ENCODE measurements at places on chromosomes 11 and 22. TPM values are rescaled to one million over a fixed set of nuclear protein-coding genes. Genes with fewer than 3 reads are reported as not detected.
A peak's percentile ranks its signal among the peaks of the same experiment; 100 is the strongest.

- H3K4me1 ChIP-seq: peaks cover 10% of the 10 kb centered on the region
- no peaks in the 10 kb centered on the region for H3K36me3 ChIP-seq
These were observed 5.5 kb upstream of the PATL1 start for GRCh38 chr11:59674291-59674690.

- H3K27ac ChIP-seq: no peak overlapping the region
- no peaks in the 10 kb centered on the region for H3K4me1 ChIP-seq
- no peak overlapping the region for H3K4me3 ChIP-seq
- no peaks in the 10 kb centered on the region for H3K36me3 ChIP-seq
- H3K27me3 ChIP-seq: no peaks in the 10 kb centered on the region
These were observed 23.0 kb downstream of the MYO18B start for GRCh38 chr22:25765016-25765367.

- H3K36me3 ChIP-seq: no peaks in the 10 kb centered on the region
- H3K27me3 ChIP-seq: no peaks in the 10 kb centered on the region
- H3K27ac ChIP-seq: no peak overlapping the region
- no peak overlapping the region for H3K4me3 ChIP-seq
- H3K4me1 ChIP-seq: no peaks in the 10 kb centered on the region
- no peak for DNase-seq
These were observed 576.9 kb upstream of the ANO5 start for GRCh38 chr11:21615955-21616371.

GRCh38 chr11:129723761-129724162 is 91.9 kb upstream of the TMEM45B start:
- no peaks in the 10 kb centered on the region for H3K27me3 ChIP-seq
- no peak overlapping the region for H3K4me3 ChIP-seq
- no peaks in the 10 kb centered on the region for H3K4me1 ChIP-seq
- H3K36me3 ChIP-seq: no peaks in the 10 kb centered on the region
- H3K27ac ChIP-seq: no peak overlapping the region

DNA sequence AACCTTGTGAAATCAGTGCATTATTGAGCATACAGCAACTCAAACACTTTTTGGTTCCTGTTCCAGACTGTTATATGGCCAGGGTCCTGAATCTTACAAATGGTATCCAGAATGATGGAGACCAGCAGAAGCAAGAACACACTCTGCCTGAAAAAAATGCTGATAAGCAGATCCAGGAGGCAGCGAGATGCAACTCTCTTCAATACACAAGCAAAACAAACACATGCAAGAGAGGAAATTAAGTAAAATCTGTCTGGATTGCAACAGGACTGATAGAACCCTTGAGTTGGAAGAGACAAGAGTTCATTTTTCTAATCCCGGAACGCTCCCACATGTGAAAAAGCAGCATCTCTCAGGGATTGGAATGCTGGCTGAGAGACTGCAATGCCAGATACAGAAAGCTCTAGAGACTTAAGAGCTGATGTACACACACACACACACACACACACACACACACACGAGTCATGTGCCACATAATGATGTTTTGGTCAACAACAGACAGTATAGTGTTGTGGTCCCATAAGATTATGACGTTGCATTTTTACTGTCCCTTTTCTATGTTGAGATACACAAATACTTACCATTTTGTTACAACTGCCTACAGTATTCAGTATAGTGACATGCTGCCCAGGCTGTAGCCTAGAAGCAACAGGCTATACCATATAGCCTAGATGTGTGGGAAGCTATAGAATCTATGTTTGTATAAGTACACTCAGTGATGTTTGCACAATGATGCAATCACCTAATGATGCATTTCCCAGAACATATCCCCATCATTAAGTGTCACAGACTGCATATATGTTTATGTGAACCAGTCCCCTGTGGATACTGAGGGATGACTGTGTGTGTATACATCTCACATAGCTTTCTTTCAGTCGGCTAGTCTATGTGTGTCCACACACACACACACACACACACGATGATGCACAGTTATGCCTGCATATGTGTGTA is 406.6 kb downstream of the LARGE1 start:
- no peaks in the 10 kb centered on the region for H3K27me3 ChIP-seq
- DNase-seq: no peak
- no peaks in the 10 kb centered on the region for H3K4me1 ChIP-seq
- H3K4me3 ChIP-seq: no peak overlapping the region

DNA sequence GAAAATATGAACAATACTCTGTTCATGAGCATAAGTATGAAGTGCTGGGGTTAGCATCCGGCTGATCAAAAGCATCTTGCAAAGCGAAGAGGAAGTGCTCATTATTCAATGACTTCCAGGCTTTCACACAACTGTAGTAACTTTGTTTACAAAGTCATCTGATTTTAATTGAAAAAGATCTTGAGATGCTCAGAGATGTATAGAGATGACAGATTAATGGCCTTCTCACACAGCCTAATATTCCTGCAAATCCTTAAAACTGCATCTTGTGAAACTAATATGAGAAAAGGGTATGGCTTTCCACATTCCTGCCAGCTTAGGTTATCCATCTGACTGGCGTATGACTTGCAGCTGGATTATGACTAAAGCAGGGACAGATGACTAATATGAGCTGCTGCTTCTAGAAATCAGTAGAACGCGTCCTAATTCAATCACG is 125.4 kb downstream of the CASP12 start:
- peak; percentile 47 for DNase-seq
- no peak overlapping the region for H3K4me3 ChIP-seq
- no peak overlapping the region for H3K27ac ChIP-seq
- H3K4me1 ChIP-seq: no peaks in the 10 kb centered on the region

GRCh38 chr11:36498721-36499120 is 11.4 kb downstream of the TRAF6 start:
- peaks cover 2% of the 10 kb centered on the region for H3K4me1 ChIP-seq
- no peak overlapping the region for H3K4me3 ChIP-seq
- no peaks in the 10 kb centered on the region for H3K27me3 ChIP-seq
- no peak overlapping the region for H3K27ac ChIP-seq
- DNase-seq: no peak
- H3K36me3 ChIP-seq: peaks cover 66% of the 10 kb centered on the region

The ANGPTL5 gene
- not detected for total RNA-seq

The LDHAL6A gene
- total RNA-seq: 0.15 TPM

The EFCAB6 gene
- 0.23 TPM for total RNA-seq

The CYB5R3 gene
- total RNA-seq: 72.6 TPM

The TEX54 gene
- total RNA-seq: not detected

Data from natural killer cell (primary cell).